Hematopoietic multipotent progenitor cell treated with erythropoietin and hydrocortisone succinate and interleukin-3 and kit ligand, for 17 days (in vitro differentiated cells): ENCODE measurements at places on chromosomes 7 and 10.

GRCh38 chr7:43196379-43196778 is 83.9 kb downstream of the HECW1 start:
- no peak for DNase-seq

DNA sequence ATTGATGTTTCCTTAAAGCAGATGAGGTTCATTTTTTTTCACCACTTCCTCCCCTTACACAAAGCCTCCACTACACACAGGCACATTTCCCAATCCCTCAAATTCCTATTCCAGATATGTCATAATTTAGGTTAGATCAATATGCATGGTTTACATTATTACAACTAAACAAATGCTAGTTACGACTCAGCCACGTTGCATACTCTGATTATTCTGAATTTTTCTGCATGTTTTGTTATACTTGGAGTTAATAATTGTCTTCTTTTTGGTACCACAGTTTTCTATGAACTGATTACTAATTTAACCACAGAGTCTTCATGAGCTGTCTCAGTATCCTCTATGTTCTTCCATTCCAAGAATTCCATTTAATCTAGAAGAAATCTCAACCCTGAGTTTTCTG is 4.4 kb upstream of the BICC1 start:
- DNase-seq, result no peak

DNA sequence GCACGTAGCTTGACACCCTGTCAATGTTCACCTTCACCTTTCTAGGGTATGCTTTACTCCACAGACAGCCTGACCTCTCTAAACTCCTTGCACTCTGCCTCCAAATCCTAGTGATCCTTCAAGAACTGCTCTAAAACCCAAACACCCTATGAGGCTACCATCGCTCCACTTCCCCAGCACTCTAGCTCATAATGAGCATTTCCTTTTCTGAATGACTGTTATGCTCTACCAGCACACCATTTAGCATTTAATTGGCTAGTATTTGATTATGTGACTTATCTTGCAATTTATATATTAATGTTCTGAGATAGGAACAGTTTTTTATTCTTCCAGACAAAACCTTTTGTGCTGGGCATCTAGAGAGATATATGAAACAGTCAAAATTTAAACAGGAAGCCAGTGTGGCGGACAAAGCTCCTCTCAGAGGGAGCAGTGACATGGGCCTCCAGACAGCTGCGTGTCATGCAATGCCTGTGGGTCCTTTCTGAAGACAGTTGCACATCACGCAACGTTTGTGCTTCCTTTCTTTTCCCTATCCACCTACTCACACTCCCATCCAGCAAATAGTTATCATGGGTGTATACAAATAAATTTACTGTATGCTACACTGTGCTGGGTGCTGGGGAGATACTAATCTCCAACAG is 86.3 kb downstream of the ALOX5 start:
- no peak for DNase-seq

- no peak for DNase-seq
Measured at GRCh38 chr7:74482629-74483401, 29.1 kb downstream of the GTF2IRD1 start.

GRCh38 chr10:120172356-120172755 is 279.8 kb downstream of the SEC23IP start:
- DNase-seq, result no peak

DNA sequence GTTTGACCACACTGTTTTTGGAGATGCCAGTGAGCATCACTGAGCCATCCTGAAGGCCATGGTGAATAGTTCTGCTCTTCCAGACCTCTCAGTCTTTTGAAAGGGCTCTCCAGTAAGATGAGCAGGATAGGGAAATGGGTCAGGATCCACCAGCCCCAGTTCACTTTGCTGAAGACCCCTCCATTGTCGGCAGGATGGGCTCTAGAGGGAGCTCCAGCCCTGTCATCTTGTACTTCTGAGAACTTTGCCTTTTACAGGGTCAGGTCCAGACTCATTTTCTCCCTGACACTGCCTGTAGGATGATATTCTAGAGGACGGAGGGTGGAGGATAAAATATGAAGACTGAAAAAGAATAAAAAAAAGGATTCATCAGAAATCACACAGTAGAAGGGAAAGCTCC is 13.1 kb downstream of the LHFPL3 start:
- DNase-seq, result no peak

GRCh38 chr7:41813286-41813685 is 110.4 kb upstream of the INHBA start:
- DNase-seq, result no peak

GRCh38 chr10:113131613-113132261 is 181.7 kb downstream of the TCF7L2 start:
- no peak for DNase-seq

GRCh38 chr10:128451879-128452278 is 325.7 kb upstream of the MKI67 start:
- DNase-seq, result no peak

- DNase-seq, result no peak
Measured at GRCh38 chr7:83289419-83289993, 126.8 kb upstream of the PCLO start.

DNA sequence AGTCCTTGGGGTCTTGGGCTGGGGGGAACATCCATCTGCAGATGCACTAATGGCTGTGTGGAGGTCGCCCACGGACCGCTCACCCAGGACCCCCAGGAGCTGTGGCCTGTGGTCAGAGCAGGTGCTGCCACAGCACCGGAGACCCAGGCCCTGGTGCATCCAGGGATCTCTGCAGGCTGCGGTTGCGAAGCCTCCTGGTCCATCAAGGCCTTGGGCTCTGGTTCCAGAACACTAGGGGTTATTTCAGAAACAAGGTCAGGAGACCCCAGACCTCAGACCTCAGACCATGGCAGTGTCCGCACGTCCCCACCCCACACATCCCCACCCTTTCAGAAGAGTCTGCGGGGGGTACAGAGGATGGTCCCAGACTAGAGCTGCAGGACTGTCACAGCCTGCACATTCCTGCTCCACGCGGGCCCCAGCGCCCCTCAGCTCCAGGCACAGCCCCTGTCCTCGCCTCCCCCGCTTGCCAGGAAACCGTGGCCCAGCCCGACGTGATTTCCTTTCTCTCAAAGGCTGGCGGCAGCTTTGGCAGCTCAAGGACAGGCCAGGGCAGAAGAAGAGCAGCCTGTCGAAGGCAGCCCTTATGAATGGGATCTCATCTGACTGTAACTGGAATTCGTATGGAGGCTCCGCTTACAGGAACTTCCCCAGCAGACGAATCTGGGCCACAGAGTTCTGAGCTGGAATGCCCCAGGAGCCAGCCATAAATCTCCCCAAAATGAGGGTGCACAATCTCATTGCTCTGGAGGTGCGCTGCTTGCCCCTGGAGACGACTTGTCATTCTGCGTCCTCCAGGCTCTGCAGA is 136.2 kb upstream of the RET start:
- no peak for DNase-seq

DNA sequence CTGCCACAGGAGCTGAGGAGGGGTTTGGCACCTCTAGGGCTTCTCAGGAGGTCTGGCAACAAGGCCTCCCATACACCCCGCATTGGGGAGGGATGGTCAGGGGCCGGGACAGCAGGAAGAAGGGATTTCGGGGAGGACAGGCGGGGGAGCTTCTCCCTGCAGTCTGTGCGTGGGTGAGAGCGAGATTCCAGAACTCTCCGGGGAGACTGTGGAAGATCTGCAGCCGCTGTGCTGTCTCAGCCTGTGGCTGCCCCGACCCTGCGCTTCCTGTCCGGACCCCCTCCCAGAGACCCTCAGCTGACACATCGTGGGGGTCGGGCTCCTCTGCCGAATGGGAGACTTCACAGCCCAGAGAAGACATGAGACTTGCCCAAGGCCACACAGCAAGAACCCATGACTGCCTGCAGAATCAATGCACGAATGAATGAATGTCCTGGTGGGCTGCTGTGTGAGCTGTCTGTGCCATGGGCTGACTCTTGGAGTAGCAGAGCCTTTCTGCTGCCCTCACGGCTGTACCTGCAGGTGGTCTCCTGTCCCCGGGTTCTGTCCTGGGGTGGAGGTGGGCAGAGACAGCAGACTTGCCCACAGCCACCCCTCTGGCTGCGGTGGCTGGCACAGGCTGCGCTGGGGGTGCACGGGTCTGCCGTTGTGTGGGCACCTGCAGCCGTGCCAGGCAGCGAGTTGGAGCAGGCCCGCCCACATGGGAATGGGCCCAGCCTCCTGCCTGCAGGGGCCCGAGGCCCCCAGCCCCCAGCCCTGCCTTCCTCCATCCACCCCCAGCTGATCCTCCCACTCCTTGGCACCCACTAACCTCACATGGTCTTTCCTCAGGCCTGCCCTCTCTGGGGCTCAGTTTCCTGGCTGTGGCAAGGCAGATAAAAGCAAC is 16.3 kb upstream of the LFNG start:
- DNase-seq, result no peak

DNA sequence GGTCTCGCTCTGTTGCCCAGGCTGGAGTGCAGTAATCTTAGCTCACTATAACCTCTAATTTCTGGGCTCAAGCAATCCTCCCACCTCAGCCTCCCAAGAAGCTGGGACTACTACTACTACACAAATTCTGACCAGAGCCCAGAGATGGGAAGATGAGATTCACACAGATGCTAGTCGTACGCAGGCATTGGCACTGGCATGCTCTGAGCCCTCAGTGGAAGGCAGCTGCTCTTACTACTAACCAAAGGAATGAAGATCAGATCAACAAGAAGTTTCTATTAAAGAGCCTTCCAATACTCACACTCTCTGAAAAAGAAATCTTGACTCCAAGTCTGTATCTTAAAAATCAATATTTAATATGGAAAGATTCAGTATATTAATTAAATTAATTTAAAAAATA is 10.7 kb downstream of the GDF2 start:
- no peak for DNase-seq

DNA sequence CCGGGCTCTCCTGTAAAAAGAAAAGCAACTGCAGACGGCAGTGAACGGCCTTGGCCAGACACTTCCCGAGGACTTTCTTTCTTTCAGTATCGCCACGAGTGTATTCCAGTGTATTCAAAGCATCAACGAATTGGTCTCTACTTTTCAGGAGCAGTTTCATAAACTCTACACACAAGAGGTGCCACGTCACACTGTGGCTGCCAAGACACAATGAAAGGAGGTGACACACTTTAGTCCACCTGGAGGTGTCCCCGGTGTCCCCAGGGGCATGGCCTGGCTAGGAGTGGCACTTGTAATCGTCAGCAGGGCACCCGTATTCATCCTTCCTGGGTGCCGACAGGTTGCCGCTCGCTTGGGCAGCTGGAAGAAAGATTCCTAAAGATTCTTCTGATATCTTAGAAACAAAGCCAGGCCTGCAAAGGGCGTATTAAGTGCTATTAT is 5.0 kb downstream of the TNS3 start:
- DNase-seq, result no peak

DNA sequence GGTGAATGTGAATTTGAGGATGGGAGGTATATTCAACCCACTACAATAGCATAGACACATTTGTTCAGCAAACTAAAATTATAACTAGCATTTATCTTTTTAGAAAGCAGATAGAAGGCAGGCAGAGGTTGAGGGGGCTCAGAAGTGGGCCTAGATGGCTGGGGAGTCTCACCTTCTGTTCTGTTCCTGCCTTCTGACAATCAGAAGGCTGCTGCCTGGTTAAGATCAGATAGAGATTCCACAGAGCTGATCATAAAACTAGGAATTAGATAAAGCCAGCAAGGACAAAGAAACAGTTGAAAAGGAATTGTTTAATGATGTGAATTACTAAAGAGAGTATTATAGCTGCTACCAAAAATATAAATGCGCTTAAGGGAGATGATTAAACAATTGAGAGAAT is 11.6 kb upstream of the NFE2L3 start:
- no peak for DNase-seq

DNA sequence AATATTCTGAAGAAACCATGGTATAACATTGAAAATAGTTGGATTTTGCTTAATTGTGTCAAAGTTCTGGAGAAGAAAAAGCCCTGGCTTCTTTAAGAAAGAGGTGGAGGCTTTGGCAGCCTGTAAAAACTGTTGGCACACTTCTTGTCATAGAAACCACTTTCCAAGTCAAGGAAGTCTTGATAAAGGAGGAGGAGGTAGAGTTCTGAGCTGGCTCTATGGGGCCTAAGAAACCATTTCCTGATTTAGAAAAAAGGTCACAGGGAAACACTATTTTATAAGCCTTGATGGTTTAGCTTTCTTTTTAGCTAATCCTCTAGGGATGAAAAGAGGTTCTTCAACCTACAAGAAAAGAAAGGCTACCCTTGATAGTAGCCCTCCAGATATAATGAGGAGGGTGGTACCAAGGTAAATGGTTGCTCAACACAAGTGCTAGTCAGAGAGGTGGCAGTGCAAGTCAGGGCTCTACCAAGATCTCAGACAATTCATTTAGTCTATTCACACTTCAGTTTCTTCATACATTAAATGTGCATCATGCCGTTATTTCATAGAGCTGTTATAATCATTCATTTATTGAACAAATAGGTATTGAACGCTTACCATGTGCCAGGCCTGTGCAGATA is 346.9 kb downstream of the RNLS start:
- no peak for DNase-seq

DNA sequence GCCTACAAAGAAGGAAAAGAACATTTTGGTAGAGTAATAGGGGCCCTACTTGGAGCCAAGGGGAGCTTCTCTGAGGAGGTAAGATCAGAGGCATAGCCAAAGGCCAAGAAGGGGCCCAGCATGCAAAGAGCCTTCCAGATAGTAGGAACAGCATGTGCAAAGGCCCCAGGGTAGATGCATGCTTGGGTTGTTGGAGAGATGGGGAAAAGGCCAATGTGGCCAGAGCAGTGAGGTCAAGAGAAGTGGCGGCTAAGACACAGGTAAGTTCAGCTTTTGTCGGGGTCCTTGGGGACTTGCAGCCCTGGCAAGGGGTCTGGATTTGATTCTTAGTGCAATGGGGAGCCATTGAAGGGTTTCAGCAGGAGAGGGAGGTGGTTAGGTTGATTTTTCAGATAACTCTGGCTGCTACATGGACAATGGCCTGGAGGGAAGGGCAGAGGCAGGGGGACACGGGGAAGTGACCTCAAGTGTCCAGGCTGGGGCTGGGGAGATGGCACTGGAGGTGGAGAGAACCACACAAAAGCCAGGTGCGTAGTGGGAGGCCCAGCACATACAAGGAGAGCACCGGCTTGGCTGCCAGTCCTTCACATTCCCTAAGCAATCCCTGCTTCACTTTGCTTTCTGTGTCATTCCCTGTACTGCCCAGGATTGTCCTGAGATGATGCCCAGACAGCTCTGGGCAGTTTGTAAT is 16.5 kb downstream of the GRID1 start:
- DNase-seq, result no peak

DNA sequence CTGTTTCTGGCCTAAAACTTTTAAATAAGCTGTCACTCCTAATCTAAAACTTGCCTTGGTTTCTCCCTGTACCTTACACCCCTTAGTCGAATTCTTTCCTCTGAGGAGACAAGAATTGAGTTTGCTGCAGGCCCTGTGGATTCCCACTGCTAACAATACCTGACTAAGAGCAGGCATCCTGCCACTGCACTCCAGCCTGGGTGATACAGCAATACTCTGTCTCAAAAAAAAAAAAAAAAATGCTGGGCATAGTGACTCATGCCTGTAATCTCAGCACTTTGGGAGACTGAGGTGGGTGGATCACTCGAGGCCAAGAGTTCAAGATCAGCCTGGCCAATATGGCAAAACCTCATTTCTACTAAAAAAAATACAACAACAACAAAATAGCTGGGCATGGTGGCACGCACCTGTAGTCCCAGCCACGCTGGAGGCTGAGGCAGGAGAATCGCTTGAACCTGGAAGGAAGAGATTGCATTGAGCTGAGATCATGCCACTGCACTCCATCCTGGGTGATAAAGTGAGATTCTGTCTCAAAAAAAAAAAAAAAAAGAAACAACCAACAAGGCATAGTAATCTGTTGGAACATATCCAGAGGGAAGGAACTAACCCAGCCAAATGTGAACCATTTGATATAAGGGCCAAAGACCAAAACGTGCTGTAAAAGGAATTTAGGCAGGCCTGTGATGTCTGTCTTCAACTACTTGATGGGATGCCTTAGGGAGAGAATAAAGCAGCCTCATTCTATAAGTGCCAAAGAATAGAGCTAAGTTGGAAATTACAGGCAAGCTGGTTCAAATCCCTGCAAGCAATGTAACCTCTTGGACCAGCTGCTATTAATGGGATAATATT is 732.7 kb upstream of the AUTS2 start:
- no peak for DNase-seq
